Stimulated activated naive CD4-positive, alpha-beta T cell treated with Interleukin-2 at 50 U/mL for 16 hours (primary cell): ENCODE measurements at places on chromosomes 3 and 15.

GRCh38 chr15:75156326-75157215 lies 45.1 kb upstream of the C15orf39 start:
- no peak for DNase-seq

DNA sequence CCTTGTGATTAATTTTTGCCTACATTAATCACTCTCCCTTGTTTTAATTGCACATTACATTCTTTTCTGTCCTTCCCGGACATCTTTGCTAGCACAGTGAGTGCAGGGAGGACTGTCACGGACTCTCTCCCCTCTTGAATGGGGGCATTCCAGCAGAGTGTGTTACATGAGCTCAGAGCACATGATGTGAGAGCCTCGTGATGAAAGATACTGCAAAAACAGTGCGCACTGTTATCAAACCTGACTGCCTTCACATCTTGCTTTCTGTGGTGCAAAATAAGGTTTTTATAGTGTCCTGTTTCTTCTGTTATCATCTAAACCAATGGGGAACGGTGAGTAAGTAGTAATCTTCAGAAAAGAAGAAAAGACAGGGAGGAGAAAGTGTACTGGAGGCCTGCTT lies 167.5 kb downstream of the PGPEP1L start:
- DNase-seq, result no peak

GRCh38 chr3:80675790-80676189 lies 908.0 kb upstream of the ROBO1 start:
- DNase-seq, result no peak

GRCh38 chr3:15065550-15066007 lies 464 bp upstream of the MRPS25 start:
- DNase-seq, result no peak

GRCh38 chr3:4986175-4986781 lies 7.0 kb downstream of the BHLHE40 start:
- no peak for DNase-seq

- DNase-seq, result no peak
Measured at GRCh38 chr15:72315706-72316370, 4.1 kb downstream of the CELF6 start.

GRCh38 chr15:50065279-50065678 lies 53.8 kb downstream of the ATP8B4 start:
- no peak for DNase-seq

DNA sequence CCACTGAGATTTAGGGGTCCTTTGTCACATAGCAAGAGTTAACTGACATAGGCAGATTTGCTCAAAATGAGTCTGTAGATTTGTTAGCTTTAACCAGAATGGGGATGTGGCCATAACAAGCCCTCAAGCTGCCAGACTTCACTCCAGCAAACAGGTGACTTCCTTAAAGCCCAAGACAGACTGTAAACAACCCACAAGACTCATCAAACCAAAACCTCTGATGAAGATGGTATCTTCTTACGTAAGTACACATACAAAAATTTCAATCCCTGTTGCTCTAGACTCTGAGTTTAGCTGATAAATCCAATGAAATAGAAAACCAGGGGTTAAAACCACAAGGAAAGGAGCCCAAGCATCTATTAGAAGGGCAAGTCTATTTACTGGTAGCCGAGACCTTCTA lies 18.2 kb upstream of the ZBTB20 start:
- no peak for DNase-seq
